ENCODE measurements at places on chromosomes 2 and 18.

GRCh38 chr2:70690846-70691245 is 77.2 kb downstream of the ADD2 start:
- no peak for DNase-seq

DNA sequence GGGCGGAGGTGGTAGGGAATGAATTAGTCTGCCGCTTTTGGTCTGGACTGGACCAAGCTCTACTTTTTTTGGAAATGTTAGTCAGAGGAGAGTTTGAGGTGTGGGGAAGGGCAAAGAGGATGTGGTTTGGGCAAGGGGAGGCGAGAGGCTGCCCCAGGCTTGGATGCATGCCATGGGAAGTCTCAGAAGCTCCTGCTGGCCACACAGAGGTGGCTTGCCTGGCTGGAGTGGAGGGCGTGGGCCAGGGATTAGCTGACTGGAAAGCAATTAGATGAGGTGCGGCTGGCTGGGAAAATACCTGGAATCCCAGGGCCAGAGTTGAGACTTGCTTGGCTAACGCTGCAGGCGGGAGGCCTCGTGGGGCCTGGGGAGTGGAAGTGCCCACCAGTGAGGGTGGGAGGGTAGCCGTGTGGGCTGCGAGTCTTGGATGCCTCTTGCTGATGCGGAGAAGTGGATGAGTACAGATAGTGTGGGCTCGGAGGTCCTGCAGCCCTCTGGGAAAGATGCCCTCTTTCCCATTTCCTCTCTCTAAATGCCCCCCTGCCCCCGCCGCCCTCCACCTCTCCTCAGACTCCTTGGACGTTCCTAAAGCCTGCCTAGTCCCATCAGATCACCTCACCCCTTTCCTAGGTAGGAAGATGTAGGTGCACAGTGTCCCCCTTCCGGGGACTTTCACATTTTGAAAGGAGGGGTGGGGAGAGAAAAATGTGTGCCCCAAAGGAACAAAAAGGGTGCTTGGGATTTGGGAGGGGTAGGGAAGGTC is 117.6 kb downstream of the SMAD7 start:
- peak; percentile 54 for DNase-seq

- DNase-seq = peak; percentile 78
Observed at GRCh38 chr2:100018341-100019193, 123.8 kb downstream of the AFF3 start.

GRCh38 chr2:27095745-27096651 is 9.4 kb downstream of the KHK start:
- DNase-seq = no peak

DNA sequence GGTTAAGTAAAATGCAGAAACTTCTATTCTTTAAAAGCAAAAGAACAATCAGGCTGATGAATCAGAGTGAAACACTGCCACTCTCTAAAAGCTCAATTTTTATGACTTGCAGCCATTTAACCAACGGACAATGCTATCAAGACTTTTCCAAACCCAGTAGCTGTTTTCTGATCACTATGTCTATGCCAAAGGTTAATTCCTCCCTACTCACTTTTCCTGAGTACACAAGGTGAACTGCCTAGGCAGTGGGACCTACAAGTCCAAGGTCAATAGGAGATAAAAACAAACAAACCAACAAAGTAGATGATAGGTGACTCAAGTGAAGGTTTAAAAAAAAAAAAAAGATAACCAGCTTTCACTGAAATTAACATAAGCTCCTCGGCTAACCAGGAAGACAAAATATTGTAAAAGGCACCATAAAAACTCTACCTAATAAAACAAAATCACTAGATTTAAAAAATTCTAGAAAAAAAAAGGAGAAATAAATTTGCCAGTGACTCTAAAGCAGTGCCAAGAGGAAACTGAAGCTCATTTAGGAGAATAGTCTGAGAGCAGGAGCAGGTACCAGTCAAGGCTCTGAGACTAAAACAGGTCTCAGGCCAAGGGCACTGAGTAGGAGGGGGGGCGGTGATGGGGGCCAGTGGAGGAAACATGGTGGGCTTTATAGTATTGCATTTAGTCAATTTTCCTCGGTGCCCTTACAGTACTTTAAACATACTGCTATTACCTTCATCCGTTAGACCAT is 134.1 kb upstream of the DLGAP1 start:
- no peak for DNase-seq

- DNase-seq = no peak
Observed at GRCh38 chr18:4842751-4843150, 354.3 kb downstream of the AKAIN1 start.

DNA sequence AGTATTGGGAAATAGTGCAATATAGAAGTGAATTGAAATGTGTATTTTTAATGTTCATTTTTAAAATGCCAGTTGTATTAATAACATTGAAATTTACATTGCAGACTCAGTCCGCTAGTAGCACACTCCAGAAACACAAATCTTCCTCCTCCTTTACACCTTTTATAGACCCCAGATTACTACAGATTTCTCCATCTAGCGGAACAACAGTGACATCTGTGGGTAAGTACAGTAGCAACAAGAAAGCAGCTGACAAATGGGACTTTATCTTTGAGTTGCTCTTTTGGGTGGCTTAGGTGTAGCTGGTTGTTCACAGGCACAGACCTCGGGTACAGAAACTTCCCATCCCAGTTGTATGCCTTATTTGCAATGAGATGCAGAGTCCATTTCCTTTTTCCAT is 118.2 kb upstream of the IL1R2 start:
- no peak for DNase-seq

Measured in foreskin fibroblast (primary cell).